Ovary (tissue), 10 donors: ENCODE measurements at places on chromosomes 4 and X.

- no peaks in the 10 kb centered on the region for H3K36me3 ChIP-seq
- H3K27ac ChIP-seq: no peak overlapping the region
- no peaks in the 10 kb centered on the region for H3K4me1 ChIP-seq
- no peaks in the 10 kb centered on the region for H3K27me3 ChIP-seq
- no peak for DNase-seq
These were observed 79.2 kb downstream of the ARAP2 start for GRCh38 chr4:36164900-36165630.

DNA sequence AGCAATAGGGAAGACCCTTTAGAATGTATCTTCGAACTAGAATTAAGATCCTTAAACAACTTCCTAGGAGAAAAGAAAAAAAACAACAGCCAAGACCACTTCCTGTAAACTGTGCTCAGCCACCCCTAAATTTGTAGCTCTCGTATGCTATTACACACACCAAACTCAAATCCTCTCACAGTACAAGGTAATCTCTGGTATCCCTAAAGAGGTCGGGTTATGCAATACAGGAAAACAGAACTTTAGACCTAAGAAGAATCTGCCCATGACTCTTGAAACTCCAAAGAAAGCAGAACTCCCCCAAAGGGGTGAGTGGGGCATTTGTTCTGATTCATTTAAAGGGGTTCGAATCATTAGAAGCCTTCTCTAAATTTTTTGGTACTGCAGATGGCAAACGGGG, 170.9 kb upstream of the CASK start:
- H3K27me3 ChIP-seq: no peaks in the 10 kb centered on the region
- no peaks in the 10 kb centered on the region for H3K36me3 ChIP-seq
- no peak overlapping the region for H3K4me3 ChIP-seq

- H3K4me3 ChIP-seq: no peak overlapping the region
- no peaks in the 10 kb centered on the region for H3K27me3 ChIP-seq
- no peak for DNase-seq
These were observed 263.7 kb upstream of the ETNPPL start for GRCh38 chr4:109026588-109026987.

DNA sequence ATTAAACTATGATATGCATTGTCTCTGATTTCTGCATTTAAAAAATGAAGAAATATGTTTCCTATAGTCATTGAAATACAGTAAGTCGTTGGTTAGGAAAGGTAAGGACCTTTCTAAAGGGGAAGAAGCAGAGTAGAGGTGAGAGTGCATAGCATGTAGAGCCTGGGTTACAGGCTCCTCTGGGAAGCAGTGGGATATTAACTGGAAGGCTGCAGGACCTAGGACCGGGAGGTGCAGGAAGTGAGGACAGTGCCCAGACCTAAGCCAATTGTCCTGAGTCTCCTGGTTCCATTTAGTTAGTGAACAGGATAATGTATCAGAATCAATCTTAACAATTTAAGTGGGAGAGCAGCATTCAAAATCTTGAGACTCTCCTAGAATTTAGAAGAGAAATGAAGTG, 237.1 kb upstream of the NUDT6 start:
- no peak overlapping the region for H3K4me3 ChIP-seq
- no peak overlapping the region for H3K27ac ChIP-seq
- no peaks in the 10 kb centered on the region for H3K27me3 ChIP-seq
- H3K4me1 ChIP-seq: no peaks in the 10 kb centered on the region

DNA sequence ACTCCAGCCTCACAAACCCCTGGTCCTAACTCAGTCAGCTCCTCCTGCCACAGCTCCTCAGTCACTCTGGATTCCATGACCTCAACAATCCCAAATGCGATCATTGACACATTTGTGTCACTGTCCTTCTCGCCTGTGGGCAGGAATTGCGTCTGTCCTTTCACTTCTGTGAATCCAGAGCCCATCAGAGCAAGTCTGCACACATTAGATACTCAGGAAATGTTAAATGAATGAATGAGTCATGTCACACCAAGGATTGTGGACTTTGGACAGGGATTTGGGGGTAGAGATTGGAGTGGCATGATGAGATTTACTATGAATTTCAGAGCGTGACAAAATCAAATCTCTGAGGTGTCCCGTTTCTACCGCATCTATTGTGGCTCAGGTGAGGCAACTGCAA, 11.8 kb upstream of the CLDN24 start:
- no peaks in the 10 kb centered on the region for H3K4me1 ChIP-seq
- no peaks in the 10 kb centered on the region for H3K36me3 ChIP-seq
- DNase-seq: no peak
- no peak overlapping the region for H3K4me3 ChIP-seq
- no peak overlapping the region for H3K27ac ChIP-seq
- H3K27me3 ChIP-seq: no peaks in the 10 kb centered on the region

GRCh38 chr4:5824635-5825034, 68.3 kb downstream of the CRMP1 start:
- no peaks in the 10 kb centered on the region for H3K4me1 ChIP-seq
- no peak for DNase-seq
- H3K36me3 ChIP-seq: no peaks in the 10 kb centered on the region
- no peaks in the 10 kb centered on the region for H3K27me3 ChIP-seq

DNA sequence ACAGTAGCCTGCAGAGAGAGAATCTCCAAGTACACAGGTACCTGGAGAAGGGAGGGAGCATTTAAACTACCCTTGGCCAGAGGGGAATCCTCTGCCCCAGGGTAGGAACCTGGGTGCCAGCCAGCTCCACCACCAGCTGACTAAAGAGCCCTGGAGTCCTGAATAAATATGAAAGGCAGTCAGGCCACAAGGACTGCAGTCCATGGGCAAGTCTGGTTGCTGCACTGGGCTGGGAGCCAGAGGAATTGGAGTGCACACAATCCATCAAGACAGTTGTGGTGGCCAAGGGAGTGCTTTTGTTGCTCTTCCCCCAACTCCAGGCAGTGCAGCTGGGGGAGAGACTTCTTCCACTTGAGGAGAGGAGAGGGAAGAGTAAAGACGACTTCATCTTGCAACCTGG, 172.5 kb downstream of the HNRNPD start:
- DNase-seq: no peak
- no peaks in the 10 kb centered on the region for H3K4me1 ChIP-seq
- H3K27me3 ChIP-seq: no peaks in the 10 kb centered on the region
- no peak overlapping the region for H3K4me3 ChIP-seq
- H3K27ac ChIP-seq: no peak overlapping the region

DNA sequence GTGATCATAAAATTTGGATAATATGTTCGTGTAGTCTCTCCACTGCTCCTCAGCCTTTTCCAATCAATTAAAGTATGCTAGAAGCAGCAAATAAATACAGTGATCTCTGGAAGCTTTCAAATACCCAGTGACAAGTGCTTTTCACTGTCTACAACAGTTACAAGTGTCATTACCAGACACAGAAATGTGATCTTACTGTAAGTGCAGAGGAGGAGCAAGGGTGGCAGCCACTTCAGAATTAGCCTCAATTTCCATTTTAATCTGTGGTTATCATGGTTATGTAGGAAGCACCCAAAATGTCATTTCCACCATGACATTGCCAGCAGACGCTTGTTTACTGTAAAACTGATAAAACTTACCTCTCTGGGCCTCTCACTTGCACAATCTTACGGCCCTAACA, 133.9 kb upstream of the ADAMTS3 start:
- no peaks in the 10 kb centered on the region for H3K36me3 ChIP-seq
- H3K4me3 ChIP-seq: no peak overlapping the region
- H3K27me3 ChIP-seq: no peaks in the 10 kb centered on the region
- H3K27ac ChIP-seq: no peak overlapping the region
- no peak for DNase-seq

DNA sequence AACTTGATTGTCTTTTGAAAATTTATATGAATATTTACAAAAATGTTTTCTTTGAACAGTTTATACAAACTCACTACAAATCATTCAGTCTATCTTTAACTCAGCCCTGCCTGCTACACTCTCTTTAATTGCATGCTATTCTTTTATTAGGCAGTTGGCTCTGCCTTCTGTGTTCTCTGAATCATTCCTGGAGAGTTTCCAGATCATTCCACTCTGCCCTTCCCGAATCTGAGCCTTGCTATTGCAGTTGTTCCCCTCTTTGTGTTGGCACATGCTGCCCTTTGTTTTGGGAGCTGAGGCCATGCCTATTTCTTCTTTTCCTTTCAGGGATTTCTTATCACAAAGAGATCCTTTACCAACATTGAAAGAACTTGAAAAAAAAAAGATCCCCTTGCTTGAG, 8.7 kb upstream of the TECRL start:
- H3K27ac ChIP-seq: no peak overlapping the region
- H3K4me1 ChIP-seq: no peaks in the 10 kb centered on the region
- H3K36me3 ChIP-seq: no peaks in the 10 kb centered on the region
- H3K4me3 ChIP-seq: no peak overlapping the region

- no peak overlapping the region for H3K27ac ChIP-seq
- H3K36me3 ChIP-seq: no peaks in the 10 kb centered on the region
- peaks cover 5% of the 10 kb centered on the region for H3K27me3 ChIP-seq
- H3K4me1 ChIP-seq: peaks cover 4% of the 10 kb centered on the region
- peak; percentile 42 for DNase-seq
These were observed 4.5 kb downstream of the CRMP1 start for GRCh38 chr4:5888222-5889001.

DNA sequence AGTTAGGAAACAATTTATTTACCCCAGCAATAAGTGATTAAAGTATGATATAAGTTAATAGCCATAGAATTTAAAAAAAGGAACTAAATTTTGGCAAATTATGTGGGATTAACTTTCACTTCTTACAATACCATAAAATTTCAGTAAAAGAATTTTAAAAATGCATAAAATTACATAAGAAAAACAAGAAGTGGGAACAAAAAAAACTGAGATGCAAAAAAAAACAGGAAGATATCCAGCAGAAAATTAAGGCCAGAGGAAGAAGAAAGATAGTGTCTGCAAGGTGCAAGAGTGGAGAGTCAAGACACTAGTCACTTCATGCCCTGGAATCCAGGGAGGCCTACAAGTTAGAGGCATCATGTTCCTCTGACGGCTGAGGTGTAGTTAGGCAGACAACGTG, 184.2 kb downstream of the GASK1B start:
- no peaks in the 10 kb centered on the region for H3K27me3 ChIP-seq
- H3K27ac ChIP-seq: no peak overlapping the region
- H3K36me3 ChIP-seq: no peaks in the 10 kb centered on the region
- H3K4me3 ChIP-seq: no peak overlapping the region
- no peaks in the 10 kb centered on the region for H3K4me1 ChIP-seq
- no peak for DNase-seq

GRCh38 chr4:8722556-8722955, 130.0 kb downstream of the CPZ start:
- no peak overlapping the region for H3K27ac ChIP-seq
- DNase-seq: no peak
- no peaks in the 10 kb centered on the region for H3K27me3 ChIP-seq
- H3K4me3 ChIP-seq: no peak overlapping the region

DNA sequence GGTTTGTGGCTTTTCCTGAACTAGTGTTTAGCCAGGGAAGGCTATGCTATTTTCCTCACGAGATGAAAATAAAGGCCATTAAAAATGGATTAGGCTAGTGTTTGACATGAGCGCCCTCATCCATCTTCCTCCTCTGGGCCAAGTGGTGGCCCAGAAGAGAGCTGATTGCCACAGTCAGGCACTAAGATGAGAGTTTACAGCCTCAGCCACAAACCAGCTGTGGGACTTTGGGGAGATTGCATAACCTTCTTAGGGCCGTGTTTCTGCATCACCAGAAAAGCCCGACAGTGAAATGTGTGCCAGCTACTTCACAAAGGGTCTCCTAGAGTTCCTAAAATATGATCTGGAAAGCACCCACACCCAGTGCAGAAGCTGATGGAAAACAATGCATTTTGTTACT, 42.3 kb upstream of the LNX1 start:
- DNase-seq: peak; percentile 34
- H3K4me3 ChIP-seq: no peak overlapping the region
- no peak overlapping the region for H3K27ac ChIP-seq
- H3K27me3 ChIP-seq: no peaks in the 10 kb centered on the region

DNA sequence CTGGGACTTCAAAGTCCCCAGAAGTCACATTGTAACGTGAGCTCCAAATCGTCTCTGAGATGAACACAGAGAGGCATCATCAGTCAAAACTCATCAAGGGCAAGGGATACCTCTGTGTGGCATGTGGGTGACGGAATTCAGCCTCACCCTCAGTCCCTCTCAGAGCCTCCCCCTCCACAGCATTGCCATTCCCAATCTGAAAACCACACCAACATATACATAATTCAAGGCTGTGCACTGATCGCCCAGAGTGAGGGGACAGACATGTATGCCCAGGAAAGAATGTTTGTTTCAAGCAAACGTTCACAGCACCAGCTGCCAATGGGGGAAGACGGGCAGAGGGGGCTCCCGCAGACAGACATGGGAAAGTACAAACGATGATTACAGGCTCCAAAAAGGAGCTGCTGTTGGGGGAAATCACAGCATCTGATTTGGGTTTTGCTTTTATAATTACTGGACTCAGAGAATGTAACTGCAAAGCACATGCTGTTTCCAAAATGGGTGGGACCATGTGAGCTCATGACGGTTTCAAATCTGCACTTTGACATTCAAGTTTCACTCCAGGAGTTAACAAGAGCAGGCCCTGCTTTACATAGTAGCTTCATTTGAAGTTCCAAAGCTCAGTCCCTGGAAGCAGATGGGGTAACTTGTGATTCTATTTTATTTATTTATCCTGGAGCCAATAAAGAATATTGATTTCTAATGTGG, 88.3 kb downstream of the CLCN4 start:
- H3K36me3 ChIP-seq: no peaks in the 10 kb centered on the region

- no peaks in the 10 kb centered on the region for H3K27me3 ChIP-seq
- no peak for DNase-seq
- H3K4me3 ChIP-seq: no peak overlapping the region
- no peaks in the 10 kb centered on the region for H3K4me1 ChIP-seq
These were observed 52.8 kb downstream of the ANAPC10 start for GRCh38 chr4:145045180-145045579.

- no peak overlapping the region for H3K4me3 ChIP-seq
- no peak for DNase-seq
- no peaks in the 10 kb centered on the region for H3K36me3 ChIP-seq
- H3K27ac ChIP-seq: no peak overlapping the region
- no peaks in the 10 kb centered on the region for H3K27me3 ChIP-seq
- H3K4me1 ChIP-seq: no peaks in the 10 kb centered on the region
These were observed 37.9 kb upstream of the PAPSS1 start for GRCh38 chr4:107757864-107758476.

GRCh38 chrX:50081282-50081889, 119.4 kb downstream of the AKAP4 start:
- no peak overlapping the region for H3K27ac ChIP-seq
- H3K4me3 ChIP-seq: no peak overlapping the region
- no peaks in the 10 kb centered on the region for H3K36me3 ChIP-seq
- DNase-seq: peak; percentile 24
- H3K27me3 ChIP-seq: no peaks in the 10 kb centered on the region

DNA sequence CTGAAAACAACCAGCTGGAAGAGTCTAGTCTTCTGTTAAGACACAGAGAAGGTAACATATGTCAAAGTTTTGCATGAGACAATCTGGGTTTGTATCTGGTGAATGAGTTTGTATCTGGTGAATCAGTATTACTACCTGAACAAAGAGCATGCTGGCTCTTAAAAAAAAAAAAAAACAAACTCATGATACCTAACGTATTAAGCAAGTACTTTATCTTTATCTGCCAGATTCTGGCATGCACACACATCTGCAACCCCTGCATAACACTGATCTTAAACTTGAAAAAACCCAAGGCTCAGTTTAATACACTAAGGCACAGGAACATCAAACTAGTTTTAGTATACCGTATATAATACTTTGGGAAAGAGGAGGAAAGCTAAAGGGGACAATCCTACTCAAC, 5.8 kb downstream of the YTHDC1 start:
- peaks cover 13% of the 10 kb centered on the region for H3K4me1 ChIP-seq
- H3K27me3 ChIP-seq: no peaks in the 10 kb centered on the region
- H3K4me3 ChIP-seq: no peak overlapping the region
- no peak for DNase-seq
